Epithelial cell of proximal tubule (primary cell): ENCODE measurements at places on chromosomes 7 and 10. TPM values are rescaled to one million over a fixed set of nuclear protein-coding genes. Genes with fewer than 3 reads are reported as not detected.

Gene FXYD4
- total RNA-seq, result not detected in 2 replicates

Gene KNDC1
- total RNA-seq, result 0.06 and 0.65 TPM in 2 replicates

Gene PLPP4
- 3.7 and 3.9 TPM in 2 replicates for total RNA-seq

Gene SEMA4G
- 1.2 and 7.9 TPM in 2 replicates for total RNA-seq

Gene SGMS1
- total RNA-seq, result 25.2 and 40.2 TPM in 2 replicates

Gene PRLHR
- total RNA-seq, result not detected in 2 replicates

Gene MAP3K8
- 4.2 and 4.8 TPM in 2 replicates for total RNA-seq

Gene PDK4
- total RNA-seq, result 0.29 and 0.52 TPM in 2 replicates

Gene LRIT1
- not detected in 2 replicates for total RNA-seq

Gene NPTX2
- 0.07 and 0.40 TPM in 2 replicates for total RNA-seq

Gene ACTL6B
- total RNA-seq, result not detected in 2 replicates

Gene HOXA5
- total RNA-seq, result 20.1 and 47.6 TPM in 2 replicates

Gene PGAM2
- not detected in 2 replicates for total RNA-seq

- DNase-seq, result no peak
Measured at GRCh38 chr10:9097991-9098306, 1043.5 kb downstream of the GATA3 start.

DNA sequence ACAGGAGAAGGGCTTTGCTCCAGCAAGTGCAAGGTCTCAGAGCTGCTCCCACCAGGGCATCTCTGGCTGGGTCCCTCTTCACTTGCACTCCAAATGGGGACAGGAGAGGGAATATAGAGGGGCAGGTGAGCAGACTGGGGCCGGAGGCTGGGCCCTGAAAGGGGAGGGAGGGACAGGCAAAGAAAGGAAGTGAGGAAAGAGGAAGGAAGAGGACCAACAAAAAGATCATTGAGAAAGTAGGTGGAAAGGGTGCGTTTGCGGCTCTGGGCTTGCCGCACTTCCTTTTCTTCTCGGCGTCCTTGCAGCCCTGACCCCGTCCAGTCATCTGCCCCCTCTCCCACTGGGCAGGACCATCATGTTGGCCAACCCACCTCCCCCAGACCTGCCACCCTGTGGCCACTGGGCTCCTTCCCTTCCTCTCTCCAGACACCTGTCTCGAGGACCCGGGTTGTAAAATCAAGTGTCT lies 14.0 kb downstream of the ITPRIP start:
- DNase-seq, result no peak

DNA sequence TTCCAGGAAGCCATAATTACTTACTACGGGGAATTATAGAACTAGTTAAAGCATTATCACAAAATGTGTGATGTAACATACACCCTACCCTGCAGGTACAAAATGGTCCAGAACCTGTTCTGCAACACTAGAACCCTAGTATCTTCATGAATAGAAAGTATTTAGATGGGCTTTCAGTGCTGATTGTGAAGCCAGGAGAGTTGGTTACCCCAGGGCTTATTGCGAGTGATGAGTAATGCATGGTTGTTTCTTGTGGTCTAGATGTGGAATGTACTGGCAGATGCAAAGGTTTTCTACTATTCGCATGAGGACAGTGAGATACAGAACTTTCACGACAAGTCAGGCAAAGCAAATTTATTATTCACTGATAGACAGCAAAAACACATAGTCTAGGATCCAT lies 33.6 kb upstream of the AGR3 start:
- DNase-seq, result no peak

DNA sequence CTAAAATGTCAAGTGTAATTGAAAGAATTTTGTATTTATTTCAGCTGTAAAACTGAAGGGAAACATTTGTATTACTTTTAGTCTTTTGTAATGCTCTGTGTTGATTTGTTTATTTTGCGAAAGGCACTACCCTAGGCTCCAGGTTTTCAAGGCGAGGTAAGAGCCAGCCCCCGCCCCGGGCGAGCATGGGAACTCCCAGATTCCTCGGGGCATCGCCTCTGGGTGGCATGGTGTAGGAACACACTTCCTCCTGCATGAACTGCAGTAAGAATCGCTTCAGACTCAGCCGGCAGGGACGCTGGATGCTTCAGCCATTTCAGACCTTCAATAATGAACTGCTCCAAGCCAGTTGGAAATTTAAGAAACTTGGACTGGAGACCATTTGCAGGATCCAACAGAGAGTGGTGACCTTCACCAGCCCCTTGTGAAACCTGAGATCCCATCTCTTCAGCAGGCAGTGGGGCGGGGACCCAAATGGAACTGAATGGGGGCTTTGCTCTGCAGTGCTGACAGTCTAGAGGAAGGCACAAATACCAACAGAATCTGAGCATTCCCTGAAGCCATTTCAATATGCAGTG lies 544.3 kb upstream of the MGMT start:
- no peak for DNase-seq

GRCh38 chr7:2897023-2897422 lies 52.9 kb upstream of the GNA12 start:
- DNase-seq, result no peak

- DNase-seq, result no peak
Measured at GRCh38 chr7:132061937-132062336, 505.5 kb upstream of the PODXL start.

- no peak for DNase-seq
Measured at GRCh38 chr7:133300811-133301210, 47.9 kb downstream of the EXOC4 start.

- DNase-seq, result no peak
Measured at GRCh38 chr10:96610817-96611216, 24.0 kb upstream of the TM9SF3 start.

GRCh38 chr7:16563281-16564022 lies 36.8 kb downstream of the LRRC72 start:
- DNase-seq, result no peak

DNA sequence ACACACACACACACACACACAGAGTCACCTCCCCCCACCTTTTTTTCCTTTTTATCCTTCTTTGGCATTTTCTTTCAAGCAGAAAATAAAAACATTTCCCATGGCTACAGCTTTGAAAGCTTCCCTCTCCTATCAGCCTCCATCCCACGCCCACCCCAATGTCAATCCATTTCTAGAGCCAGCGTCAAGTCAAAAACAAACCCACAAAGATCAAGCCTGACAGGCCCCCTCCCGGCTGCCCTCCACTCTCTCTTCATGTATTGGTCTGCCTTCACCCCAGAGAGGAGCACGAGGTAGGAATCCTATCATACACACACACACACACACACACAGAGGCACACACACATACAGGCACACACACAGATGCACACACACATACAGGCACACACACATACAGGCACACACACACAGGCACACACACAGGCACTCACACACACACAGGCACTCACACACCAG lies 8.0 kb upstream of the TNRC18 start:
- DNase-seq, result no peak

DNA sequence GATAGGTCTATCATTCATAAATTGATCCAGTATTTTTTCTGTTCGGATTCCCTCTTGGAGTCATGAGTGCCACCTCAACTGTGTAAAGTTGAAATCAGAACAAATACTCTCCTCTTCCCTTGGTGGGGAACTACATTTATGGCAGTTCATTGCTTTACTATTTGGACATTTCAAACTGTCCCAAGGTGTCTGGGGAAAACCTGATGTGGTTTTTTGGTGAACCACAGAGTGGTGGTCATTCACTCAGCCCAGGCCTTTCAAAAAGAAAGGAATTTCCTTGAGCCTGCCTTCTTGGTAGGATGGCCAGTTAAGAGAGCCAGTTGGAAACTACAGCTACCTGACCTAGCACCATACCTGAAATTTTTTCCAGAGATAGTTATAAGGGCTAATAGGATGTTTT lies 59.0 kb downstream of the ABCB1 start:
- DNase-seq, result no peak

DNA sequence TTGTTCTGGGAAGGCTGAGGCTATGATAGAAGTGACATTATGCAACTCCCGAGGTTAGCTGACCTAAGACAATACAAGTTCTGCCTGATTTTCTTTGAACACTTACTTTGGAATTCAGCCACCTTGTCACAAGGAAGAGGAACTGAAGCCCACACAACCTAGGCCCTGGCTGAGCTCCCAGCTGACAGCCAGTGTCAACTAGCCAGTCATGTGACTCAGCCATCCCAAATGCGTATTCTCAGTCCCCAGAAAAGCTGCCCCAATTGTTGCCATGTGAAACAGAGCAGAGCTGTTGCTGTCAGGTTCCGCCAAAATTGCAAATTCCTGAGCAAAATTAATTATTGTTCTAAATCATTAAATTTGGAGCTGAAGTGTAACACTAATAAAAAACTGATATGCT lies 1010.0 kb downstream of the XPNPEP1 start:
- DNase-seq, result no peak

- DNase-seq, result no peak
Measured at GRCh38 chr7:44087911-44088838, 5.8 kb upstream of the POLM start.

- no peak for DNase-seq
Measured at GRCh38 chr10:3606309-3606708, 178.7 kb downstream of the KLF6 start.

- DNase-seq, result no peak
Measured at GRCh38 chr7:2628130-2628482, 3.7 kb upstream of the TTYH3 start.

DNA sequence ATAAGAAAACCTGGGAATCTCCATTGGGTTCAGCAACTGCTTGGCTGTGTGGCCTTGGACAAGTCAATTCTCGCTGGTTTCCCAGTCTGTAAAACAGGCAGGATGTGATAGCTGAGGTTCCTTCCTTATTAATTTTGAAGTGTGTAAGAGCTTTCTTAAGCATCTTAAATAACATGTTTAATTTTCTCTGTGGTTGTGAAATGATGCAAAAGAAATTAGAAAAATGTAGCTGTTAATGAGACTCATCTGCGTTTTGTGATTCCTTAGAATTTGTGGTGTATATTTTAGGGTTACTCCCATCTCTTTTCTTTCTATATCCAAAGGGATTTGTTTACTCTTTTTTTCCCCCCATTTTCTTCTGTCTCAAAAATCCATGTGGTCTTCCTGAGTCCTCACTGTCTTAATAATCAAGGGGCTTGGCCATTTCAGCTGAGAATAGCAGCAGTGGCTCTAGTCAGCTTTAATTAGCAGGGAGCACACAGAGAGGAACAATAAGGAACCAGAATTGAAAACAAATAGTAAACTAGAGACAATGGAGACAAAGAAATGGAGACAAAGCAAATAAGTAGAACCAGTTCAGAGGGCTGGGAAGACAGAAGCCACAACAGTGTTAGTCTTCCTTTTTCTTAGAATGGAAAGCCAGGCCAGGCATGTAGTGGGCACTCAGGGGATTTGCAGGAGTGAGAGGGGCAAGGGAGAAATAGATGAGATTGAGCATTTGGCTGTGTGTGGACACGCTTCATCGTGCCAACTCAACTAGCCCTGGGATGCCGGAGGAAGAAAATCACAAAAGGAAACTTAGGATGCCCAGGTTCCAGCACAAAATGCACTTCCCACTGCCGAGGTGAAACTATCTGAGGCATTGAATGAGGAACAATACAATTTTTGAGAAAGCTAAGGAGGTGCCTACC lies 93.9 kb downstream of the CHN2 start:
- no peak for DNase-seq

DNA sequence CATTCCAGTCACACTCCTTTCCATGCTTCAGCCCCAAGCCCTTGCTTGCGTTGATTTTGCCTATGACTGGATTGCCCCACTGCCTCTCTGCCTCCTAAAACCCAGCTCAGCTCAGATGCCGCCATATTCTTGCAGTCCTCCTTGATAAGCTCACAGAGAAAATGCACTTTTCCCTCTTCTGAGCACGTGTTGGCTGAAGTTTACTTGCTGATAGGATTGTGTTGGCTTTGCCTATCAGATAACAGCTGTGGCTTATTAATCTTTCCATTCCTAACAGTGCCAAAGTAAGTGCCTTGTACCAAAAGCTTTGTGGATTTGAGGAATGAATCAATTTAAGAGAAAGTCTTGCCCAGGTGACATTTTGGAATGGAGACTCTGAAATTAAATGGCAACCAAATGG lies 249.2 kb downstream of the PHTF2 start:
- DNase-seq, result no peak

DNA sequence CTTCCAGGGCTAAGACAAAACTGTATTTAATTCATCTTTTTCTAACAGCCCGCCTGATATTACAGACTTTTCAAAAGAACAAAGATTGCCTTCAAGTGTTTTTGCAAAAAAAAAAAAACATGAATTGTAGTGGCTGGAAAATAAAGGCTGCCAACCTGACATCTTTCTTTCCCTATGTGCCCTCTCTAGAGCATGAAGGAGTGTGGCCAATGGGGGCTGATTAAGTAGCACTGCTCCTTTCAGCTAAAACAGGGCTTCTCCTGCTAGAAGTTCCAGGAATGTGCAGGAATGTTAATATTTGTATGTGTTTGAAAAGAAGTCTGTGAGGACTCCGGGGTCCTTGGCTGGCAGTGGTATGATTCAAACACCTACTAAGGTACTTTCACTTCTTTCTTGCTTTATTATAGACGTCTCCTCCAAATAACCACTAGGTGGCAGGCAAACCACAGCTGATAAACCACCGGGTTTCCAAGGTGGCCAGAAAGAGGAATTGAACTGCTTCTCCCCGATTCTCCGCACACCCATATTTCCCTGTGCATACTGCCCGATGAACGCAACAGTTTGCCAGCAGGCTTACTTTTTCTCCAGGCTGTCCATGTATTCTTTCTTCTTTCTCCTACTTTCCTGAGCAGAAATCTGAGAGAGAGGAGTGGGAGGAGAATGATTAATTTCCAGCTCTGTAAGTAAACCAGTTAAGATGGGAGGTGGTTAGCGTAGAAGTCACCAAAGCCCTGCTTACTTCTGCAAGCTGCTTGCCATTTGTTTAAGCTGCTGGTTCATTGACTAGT lies 56.8 kb upstream of the DGKI start:
- DNase-seq, result no peak

DNA sequence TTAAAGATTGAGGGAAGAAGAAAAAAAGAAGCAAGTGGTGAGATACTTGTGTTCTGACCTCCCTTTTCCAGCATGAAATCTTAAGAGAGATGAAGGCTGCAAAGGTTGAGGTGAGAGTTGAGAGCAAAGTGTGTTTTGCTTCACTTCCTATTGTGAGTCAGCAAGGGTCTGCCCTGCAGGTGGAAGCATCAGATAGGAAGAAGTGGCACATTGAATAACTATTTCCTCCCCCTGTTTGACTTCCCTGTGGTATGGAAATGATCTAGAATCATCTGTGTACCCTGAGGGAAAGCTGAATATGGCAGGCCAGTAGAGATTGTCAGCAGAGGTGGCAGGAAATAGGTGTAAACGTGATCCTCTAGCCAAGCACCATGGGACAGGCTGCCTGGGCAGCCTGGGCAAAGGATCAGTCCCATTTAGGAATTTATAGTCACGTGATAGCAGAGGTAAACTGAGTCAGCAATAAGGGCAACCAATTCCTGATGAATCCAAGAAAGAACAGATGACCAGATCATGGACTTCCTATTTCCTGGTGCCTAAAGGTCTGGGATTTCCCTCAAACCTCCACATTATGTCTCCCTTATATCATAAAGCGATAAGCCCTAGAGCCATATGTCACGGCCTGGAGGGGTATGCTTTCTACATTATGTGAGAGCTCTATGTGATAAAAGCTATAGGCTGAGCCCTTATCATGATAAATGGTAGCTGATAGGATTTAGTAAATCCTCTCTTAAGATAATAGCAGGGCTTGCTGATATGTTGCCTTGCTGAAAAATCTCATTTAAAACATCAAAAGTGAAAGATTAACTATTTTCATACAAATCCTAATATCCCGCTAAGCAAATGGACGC lies 287.0 kb downstream of the MDFIC start:
- DNase-seq, result no peak

GRCh38 chr7:29013931-29014330 lies 55.8 kb upstream of the TRIL start:
- DNase-seq, result no peak
